ENCODE measurements at places on chromosomes 5 and 9.

GRCh38 chr5:158600679-158601078 is 499.0 kb downstream of the EBF1 start:
- DNase-seq = no peak

DNA sequence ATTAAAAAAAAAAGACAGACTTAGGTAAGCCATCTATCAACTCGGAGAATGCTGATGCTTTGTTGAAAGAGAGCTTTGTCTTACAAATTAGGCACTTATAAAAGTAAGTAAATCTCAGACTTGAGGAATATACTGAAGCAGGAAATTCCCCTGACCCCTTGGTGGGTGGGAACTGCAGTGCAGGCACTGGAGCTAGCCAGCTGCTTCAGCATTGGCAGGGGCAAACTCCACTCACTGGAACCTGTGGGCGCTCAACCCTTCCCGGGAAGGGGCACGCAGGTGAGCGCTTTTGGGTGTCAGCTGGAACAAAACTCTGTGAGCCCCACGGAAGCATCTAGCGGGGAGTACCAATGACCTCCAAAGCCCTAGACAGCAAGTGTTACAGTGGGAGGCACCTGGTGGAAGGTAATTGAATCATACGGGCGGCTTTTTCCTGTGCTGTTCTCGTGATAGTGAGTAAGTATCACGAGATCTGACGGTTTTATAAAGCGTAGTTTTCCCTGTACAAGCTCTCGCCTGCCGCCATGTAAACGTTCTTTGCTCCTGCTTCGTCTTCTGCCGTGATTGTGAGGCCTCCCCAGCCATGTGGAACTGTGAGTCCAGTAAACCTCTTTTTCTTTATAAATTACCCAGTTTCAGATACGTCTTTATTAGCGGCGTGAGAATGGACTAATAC is 628.0 kb upstream of the CDH18 start:
- no peak for DNase-seq

- DNase-seq = no peak
Measured at GRCh38 chr5:61701877-61702602, 370.0 kb downstream of the ZSWIM6 start.

DNA sequence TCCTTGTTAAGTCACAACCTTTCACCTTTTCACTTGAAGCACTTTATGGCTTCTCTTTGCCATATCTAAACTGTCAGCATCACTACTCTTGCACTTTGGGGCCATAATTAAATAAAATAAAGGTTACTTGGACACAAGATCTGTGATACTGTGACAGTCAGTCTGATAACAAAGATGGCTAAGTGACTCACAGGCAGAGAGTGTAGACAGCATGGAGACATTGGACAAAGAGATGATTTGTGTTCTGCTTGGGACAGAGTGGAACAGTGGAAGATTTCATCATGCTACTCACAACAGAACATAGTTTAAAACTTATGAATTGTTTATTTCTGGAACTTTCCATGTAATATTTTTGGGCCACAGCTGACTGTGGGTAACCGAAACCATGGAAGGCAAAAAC is 81.7 kb upstream of the SMC5 start:
- DNase-seq = no peak

DNA sequence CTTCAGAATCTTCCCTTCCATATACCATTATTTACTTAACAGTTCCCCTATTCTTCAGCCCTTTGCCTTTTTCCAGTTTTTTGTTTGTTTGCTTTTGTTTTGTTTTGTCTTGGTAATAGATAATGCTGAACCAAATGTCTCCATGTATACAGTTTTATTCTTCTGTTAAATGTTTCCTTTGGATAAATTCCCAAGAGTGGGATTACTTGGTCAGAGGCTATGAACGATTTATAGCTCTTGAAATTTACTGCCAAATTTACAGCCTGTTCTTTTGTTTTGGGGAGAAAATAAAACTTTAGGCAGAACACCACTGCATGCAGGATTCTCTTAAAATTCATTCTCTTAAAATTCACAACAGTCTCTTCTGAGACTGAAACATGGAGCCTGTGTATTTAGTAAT is 38.6 kb downstream of the NR4A3 start:
- no peak for DNase-seq

DNA sequence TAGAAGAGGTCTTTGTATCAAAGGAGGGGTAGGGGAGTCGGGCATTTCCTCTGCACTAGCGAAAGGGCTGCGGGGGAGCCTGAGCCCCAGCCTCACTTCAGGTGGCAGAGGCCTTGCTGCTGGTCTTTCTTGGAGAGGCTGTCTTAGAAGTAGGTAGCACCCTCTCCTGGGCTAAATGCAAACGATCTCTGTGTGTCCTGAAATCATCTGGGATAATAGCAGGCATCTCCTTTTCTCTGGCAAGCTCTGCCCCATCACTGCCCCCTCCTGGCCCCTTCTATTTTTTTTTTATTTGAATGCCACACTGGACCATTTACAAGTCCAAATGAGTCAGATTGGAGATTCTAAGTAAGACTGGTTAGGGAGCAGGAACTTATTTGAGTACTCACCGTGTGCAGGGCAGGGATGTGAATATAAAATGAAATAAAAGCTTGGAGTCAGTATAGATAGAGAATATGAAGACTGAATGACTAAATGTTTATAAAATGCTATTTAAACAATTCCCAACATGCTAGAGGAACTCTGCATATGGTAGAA is 137.1 kb downstream of the FGF1 start:
- DNase-seq = peak; percentile 94
